A375 (cell line): ENCODE measurements at places on chromosomes 4 and X. TPM values are rescaled to one million over a fixed set of nuclear protein-coding genes. Genes with fewer than 3 reads are reported as not detected.

The OPRPN gene
- total RNA-seq = not detected in 2 replicates

The BEX1 gene
- 0.53 and 5.4 TPM in 2 replicates for total RNA-seq

The TSPAN6 gene
- 6.9 and 9.9 TPM in 2 replicates for total RNA-seq

The PNCK gene
- 0.61 and 2.5 TPM in 2 replicates for total RNA-seq

The GPC3 gene
- not detected in 2 replicates for total RNA-seq

The ANKRD50 gene
- total RNA-seq = 27.1 and 30.3 TPM in 2 replicates

The KLHL2 gene
- 12.5 and 16.9 TPM in 2 replicates for total RNA-seq

The PIR gene
- total RNA-seq = 46.6 and 46.8 TPM in 2 replicates

The PRR32 gene
- not detected in 2 replicates for total RNA-seq

The EDA gene
- total RNA-seq = 0.08 TPM in 1 of 2 replicates, not detected in the other

The ERAS gene
- total RNA-seq = not detected in 2 replicates

The STATH gene
- not detected in 2 replicates for total RNA-seq

The PPBP gene
- total RNA-seq = not detected in 2 replicates

The TMSB15A gene
- total RNA-seq = 0.68 and 1.4 TPM in 2 replicates

The TRIM60 gene
- 0.19 TPM in 1 of 2 replicates, not detected in the other for total RNA-seq

The ART3 gene
- 6.2 and 13.7 TPM in 2 replicates for total RNA-seq

The CENPVL2 gene
- not detected in 2 replicates for total RNA-seq

The MAGEA6 gene
- total RNA-seq = 120 and 123 TPM in 2 replicates

The PAGE4 gene
- total RNA-seq = not detected in 2 replicates

The CENPE gene
- 27.1 and 27.7 TPM in 2 replicates for total RNA-seq

The OTUD6A gene
- not detected in 2 replicates for total RNA-seq

The MAGEA2 gene
- total RNA-seq = 80.6 and 90.5 TPM in 2 replicates

The ARR3 gene
- total RNA-seq = not detected in 2 replicates

The TRAPPC2 gene
- 7.3 and 8.9 TPM in 2 replicates for total RNA-seq

The KCND1 gene
- total RNA-seq = 0.30 and 0.96 TPM in 2 replicates

The XPNPEP2 gene
- total RNA-seq = not detected in 2 replicates

The F11 gene
- total RNA-seq = not detected in 2 replicates

The ADH1B gene
- not detected in 2 replicates for total RNA-seq

The NMU gene
- 8.4 and 9.2 TPM in 2 replicates for total RNA-seq

The SMPX gene
- 0.72 and 2.3 TPM in 2 replicates for total RNA-seq

The FAM9B gene
- 0.32 and 1.3 TPM in 2 replicates for total RNA-seq

The CRMP1 gene
- 1.4 and 1.9 TPM in 2 replicates for total RNA-seq
